Left cardiac atrium (tissue), 4 donors: ENCODE measurements at places on chromosomes 5 and 9.

- no peak for DNase-seq
Observed at GRCh38 chr5:40446910-40447309, 232.8 kb upstream of the PTGER4 start.

DNA sequence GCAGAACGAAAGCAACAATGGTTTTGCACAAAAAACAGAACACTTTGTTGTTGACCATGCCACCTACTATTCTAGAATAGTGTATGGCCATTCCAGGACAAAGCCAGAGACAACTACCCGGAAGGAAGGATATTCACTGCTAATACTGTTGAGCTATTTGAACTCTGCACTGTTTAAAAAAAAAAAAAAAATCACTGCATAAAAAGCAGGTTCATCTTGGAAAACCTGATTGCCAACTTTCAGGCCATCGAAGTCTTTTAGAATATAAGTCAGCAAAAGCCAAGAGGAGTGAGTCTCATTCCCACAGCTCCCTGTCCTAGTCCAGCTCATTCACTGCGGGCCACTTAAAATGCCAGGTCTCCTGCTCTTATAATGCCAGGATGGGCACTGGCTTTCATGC is 4.0 kb downstream of the ENC1 start:
- DNase-seq, result no peak

- no peak for DNase-seq
Observed at GRCh38 chr5:143698574-143698973, 113.4 kb upstream of the HMHB1 start.

- no peak for DNase-seq
Observed at GRCh38 chr9:82271106-82271561, 282.6 kb downstream of the SPATA31D1 start.
